Activated T-cell treated with anti-CD3 and anti-CD28 coated beads for 4 hours (primary cell): ENCODE measurements at places on chromosomes 6 and 20.

DNA sequence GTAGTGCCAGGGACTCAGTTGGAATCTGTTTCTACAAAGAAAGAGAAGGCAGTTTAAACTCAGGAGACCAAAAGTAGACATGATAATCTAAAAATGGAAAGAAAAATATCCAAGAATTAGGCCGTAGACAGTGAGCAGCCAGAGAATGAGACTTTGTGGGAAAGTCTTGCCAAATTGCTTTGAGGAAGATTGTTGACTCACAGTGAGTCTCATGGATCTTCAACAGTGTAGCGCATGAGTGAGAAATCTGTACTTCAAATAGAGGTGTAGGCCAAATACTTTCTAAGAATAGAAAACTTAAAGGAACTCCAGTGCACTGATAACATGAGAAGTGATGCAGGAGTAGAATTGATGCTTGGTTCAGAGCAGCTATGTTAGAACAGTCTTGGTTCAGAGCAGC, 284.5 kb downstream of the HTR1B start:
- no peak for DNase-seq

- no peak for DNase-seq
These were observed 1099.1 kb upstream of the ADGRB3 start for GRCh38 chr6:67535946-67536345.

DNA sequence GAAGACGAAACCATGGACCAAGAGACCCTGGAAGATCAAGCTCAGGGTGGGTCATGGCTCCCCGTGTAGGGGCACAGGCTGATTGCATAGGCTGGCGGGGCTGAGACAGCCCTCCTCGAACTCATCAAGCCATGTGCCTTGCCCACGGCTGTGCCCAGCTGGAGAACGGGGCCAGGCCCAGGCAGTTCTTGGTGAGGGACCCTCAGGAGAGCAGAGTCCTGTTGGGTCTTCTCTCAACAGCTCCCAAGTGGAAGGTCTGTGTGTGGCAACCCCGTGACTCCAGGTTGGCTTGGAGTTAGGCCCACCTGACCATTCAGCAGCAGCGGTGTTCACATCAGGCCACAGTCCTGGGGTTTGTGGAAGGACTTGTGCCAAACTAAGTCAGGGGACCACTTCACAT, 276.5 kb downstream of the QKI start:
- DNase-seq, result no peak

DNA sequence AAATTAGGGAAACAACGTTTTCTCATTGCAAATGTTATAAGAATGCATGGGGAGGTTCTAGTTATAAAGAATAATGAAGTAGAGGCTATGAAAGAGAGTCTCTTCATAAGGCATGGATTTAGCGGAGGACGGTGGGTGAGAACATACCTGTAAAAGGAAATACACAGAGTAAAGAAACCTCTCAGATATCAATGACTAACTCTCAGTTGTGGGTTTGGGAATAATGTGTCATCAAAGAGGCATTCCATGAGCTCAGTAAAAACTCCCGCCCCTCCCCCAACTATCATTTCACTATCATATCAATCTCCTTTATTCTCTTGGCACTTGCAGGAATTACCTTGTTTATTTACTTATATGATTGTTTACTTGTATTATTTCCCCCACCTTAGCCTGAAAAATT, 695.4 kb downstream of the PTPRT start:
- DNase-seq, result no peak

DNA sequence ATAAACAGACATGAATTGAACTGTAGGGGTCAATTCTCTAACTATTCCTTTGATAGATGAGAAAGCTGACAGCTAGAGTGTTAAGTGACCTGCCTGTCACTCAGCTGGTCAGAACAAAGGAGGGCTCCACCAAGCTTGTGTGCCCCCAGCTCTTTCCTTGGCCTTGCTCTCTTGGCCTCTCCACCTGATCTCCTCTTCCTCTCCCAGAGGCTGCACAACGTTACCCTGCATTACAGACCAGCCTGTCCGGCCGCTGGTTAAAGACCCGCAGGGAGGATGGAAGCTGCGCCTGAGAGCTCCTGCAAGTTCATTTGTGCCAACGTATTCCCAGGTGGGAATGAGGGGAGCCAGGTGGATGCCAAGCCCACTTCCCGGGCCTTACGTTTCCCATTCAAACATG, 22.5 kb downstream of the AGPAT4 start:
- DNase-seq, result no peak

DNA sequence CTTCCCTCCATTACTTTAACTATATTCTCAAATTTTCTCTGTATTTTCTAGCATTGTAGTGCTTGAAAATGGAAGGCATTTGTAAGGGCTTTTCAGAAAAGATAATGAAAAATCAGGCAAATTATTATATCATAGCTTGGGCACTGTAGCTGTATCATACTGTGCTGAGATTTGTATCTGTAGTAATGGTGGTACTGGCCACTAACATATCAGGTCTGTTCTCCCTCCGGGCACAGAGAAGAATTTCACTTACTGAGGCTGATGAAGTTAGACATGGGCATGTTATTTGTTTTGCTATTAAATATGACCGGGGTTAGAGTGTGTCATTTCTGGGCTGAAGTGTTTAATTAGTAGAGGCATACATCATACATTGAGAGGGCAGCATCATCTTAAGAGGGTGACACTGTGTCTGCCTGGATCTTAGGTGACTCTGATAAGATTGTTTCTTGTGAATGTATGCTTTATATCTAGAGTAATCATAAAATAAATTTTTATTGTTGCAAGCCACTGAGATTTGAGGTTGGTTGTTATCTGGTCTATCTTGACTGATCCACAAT, 1395.9 kb downstream of the EPHA7 start:
- DNase-seq, result no peak

- no peak for DNase-seq
These were observed 16.9 kb upstream of the PHIP start for GRCh38 chr6:79094938-79095337.

GRCh38 chr6:106788761-106789160, 159.4 kb downstream of the QRSL1 start:
- no peak for DNase-seq
